ENCODE measurements at places on chromosomes 7 and 10.

DNA sequence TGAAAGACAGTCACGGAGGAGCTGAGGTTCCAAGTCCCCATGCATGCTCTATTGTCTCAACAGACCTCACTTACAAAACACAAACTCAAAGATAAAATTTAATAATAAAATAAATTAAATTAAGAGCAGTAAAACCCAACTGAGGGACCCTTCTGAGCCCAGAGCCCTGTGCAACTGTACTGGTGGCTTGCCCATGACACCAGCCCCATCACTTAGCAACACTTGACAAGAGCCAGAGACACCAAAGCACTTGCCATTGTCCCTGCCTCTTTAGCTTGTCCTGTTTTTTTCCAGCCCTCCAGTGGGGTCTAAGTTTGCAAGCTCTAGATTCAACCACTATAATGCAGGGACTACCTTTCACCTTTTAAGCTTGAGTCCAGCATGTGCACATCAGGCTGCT, 117.9 kb downstream of the JCAD start:
- no peak for DNase-seq

DNA sequence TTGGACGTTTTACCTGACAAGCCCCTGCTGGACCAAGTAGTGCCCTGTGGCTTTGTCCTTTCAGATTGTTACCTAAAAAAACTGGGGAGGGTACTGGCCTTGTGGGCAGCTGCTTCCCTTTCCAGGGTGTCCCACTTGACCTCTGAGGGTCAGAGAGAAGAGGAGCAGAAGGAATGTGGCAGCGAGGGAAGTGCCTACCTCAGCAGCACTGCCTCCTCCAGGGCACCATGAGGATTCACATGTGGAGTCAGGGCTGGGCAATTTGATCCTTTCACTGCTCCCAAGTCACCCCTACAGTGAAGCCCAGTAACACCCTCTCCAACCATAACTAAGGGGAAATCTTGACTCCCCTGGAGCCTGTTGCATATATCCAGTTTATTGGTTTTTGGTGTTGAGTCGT, 64.6 kb downstream of the ITGB1 start:
- DNase-seq: no peak

- no peak for DNase-seq
Observed at GRCh38 chr7:4796453-4796852, 21.0 kb downstream of the AP5Z1 start.

DNA sequence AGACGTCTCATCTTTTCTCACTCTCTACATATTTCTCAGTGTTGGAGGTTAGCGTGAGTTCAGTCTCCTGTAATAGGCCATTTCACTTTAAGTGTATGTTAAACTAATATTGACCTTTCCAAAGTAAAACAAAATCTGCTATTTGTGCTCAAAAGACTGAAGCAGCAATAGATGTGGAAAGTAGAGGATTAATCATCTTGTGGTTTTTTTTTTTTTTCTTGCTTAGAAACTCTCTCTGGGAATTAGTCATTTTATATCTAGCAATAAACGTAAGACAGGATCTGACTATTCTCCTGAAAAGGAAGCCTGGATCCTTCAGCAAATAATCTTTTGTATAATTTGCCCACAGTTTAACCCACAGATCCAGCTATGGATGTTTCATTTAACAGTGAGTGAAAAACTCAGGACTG, 81.7 kb downstream of the NRP1 start:
- no peak for DNase-seq

GRCh38 chr10:116306847-116307246, 17.4 kb upstream of the CCDC172 start:
- no peak for DNase-seq

DNA sequence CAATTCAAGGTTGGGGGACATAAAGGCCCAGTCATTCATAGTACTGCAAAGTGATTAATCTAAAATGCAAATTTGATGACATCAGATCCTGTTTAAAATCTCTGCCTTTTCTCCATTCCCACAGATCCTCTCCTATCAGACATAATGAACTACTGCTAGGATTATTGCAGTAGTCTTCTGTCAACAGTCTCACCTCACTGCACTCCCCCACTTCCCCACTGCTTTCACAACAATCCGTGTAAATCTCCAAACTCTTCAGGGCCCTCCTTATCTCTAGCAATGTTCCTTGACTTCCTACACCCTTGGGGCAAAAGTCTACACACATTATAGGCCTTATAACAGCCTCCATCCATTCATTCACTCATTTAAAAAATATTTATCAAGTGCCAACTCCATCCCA, 112.4 kb downstream of the KBTBD2 start:
- no peak for DNase-seq

- DNase-seq: no peak
Observed at GRCh38 chr7:106281585-106282318, 3.0 kb downstream of the NAMPT start.

DNA sequence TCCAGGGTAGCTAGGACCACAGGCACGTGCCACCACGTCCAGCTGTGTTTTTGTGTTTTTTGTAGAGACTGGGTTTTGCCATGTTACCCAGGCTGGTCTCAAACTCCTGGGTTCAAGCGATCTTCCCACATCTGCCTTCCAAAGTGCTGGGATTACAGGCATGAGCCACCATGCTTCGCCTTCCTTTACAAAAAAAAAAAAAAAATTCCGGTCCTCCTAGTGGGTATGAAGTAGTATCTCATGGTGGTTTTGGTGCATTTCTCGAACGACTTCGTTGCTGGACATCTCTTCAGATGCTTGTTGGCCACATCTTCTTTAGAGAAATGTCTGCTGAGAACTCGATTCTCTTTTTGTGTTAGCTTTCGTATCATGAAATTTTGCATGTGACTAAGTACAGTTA, 3.9 kb downstream of the PROSER2 start:
- no peak for DNase-seq

DNA sequence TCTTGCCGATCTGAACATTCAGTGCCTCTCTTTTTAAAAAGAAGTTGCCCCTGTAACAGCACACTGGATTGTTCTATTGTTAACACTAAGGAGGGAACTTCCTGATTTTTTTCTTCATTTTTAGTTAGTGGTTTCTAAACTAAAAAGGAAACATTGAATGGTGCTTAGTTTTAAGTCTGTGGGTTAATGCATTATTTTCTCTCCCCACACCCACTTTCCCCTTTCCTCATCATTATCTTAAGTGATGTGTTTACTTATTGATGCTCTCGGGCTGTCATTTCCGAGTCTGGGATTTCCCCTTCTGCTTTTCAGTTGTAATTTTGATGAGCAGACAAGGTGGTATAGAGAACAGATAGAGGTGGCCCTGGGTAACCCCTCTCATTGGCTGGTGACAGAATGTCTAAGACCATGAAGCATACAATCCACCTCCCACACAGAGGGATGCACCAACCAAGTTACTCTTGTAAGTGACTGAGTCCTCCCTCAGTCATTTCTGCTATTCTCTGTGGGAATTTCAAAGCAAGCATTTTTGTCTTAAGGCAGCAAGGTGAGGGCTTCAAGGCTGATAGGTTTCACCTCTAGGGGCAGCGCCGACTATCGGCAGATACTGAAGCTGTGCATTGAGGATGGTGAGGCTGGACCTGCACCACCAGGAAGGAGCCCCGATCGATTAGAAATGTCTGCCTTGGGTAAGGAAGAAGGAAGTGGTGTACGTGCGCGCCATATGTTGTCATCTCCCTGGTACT, 49.5 kb downstream of the CHN2 start:
- no peak for DNase-seq

DNA sequence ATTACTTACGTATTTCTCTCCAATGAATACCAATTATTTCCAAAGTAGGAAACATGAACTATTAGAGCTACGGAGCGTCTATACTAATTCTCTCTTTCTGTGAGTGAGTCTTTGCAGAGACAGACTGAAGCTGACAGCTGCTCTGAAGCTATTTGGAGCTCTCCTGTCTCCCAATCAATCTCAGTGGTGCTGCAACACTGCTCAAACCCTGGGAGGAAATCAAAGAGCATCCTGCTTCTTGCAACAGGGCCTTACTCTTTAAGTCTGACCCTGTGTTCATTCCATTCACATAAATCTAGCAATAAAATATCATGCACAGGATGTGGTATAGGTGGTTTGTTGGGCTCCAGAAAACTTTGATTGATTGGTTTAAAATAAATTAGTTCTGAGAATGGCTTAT, 685.7 kb upstream of the IGFBP3 start:
- no peak for DNase-seq

DNA sequence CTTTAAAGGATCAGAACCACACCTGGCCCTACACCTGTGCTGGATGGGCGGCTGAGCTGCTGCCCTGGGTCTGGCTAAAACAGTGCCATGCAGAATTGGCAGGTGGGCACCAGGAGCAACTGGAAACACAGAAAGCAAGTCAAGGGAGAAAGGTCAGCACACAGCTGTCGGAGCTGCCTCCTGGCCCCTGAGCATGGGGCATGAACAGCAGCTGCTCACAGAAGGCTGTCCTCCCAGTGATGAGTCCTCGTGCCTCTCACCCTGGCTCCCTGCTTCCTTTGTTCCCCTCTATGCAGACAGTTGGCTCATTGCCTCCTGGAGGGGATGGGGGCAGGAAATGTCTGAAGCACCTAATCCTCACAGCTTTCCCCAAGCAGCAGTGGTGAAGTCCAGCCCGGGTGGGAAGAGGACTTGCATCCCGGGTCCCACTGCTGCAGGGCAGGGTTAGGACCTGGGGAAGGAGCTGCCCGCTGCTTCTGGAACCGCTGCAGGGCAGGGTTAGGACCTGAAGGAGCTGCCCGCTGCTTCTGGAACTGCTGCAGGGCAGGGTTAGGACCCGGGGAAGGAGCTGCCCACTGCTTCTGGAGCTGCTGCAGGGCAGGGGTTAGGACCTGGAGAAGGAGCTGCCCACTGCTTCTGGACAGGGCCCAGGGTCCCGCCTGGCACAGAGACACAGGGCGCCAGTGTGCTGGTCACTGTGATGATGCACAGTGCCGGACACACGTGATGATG, 37.3 kb downstream of the VIPR2 start:
- no peak for DNase-seq

DNA sequence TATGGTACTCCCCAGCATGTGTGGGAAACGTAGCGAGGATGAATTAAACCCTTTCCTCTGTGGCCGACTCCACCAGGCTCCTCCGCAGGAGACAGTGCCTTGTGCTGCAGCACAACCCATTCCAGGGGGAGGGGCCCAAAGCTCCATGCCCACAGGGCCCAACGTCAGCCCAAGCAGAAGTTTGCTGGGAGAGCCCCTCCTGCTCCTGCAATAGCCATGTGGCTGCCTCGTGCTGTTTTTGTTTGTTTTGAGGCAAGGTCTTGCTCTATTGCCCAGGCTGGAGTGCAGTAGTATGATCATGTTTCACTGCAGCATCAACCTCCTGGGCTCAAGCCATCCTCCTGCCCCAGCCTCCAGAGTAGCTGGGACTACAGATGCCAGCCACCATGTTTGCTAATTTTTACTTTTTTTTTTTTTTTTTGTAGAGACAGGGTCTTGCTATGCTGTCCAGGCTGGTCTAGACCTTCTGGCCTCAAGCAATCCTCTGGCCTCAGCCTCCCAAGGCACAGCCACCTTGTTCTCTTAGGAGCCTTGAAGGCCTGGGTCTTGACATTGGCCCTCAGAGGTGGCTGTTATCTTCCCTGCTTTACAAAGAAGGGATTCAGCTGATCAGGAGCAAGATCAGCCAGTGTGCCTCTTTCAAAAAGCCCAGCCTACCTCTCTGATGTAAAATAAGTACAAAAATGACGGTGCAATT, 102.8 kb downstream of the DYNC2I1 start:
- no peak for DNase-seq

- no peak for DNase-seq
Observed at GRCh38 chr7:75900617-75901315, 14.2 kb upstream of the POR start.

- no peak for DNase-seq
Observed at GRCh38 chr7:139614886-139615285, 91.4 kb downstream of the CLEC2L start.

DNA sequence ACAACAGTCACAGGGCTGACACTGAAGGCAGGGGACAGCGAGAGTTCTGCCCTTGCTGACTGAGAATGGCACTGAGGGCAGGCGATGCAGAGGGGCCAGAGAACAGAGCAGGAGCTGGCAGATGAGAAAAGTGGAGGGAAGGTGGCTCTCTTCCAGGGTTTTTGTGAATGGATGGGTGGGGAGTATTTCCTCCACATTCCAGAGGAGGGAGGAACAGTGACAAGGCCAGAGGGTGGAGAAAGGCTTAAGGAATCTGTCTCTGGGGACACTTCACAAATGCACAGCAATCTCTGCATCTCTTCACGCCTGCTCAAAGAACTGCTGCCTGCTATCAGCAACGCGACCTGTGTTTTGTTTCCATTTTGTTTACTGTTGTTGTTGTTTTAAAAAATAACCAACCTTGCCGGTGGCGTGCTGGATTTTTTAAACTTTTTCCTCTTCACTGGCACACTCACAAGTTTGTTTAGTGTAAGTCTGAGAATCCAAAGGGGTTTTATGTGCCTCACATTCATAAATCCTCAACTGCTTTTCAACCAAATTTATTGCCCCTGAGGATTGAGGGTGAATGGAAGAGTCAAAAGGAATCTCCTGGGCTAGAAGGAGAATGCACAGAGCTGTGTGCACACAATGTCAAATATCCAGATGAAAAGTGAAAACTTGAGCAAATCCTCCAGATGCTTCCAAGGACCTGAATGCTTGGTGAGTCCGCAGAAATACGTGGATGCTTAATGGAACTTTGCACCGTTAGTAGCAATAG, 129.3 kb downstream of the GLI3 start:
- no peak for DNase-seq

DNA sequence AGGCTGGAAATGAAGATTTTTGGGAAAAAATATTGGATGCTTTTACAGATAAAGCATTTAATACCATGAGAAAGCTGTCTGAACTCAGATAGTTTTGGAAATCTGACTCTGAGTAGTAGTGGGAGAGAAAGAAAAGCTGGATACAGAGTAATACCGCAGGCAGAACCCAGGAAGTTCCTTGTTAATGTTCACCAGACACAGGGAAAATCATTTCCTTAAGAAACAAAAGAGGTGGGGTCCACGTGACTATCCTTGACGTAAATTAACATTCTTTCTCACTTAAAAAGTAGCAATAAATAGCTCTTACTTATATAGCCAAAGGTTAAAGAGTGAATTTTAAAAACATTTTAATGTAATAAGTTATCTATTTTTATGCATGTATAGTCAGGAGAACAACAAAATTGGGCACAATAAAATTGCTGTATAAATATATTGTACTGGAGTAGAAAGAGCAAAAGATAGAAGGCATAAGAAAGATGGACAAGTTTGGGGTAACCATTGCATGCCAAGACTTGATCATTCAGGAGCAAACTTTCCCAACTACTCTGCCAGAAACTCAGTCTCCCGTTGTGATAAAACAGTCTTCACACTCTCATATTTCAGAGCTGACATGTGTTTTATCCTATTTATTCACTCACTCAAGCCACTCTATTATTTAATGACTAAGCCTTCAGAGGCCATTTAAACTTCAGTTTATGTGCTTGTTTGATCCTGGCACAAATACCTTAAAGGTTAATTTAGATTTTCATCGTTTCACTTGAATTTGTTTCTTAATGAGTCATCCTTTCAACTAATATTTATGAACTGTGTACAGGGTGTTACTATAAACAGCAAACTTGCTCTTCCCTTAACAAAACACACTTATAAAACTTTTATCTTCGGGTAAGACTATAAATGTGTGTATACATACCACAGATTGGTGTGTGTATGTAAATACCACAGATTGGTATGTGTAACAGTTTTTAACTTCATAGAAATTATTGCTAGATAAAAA, 143.1 kb downstream of the GNAI1 start:
- DNase-seq: no peak
